Kidney capillary endothelial cell (primary cell): ENCODE measurements at places on chromosomes 7 and 10.

GRCh38 chr7:66627151-66627681, 1.5 kb upstream of the KCTD7 start:
- DNase-seq = no peak

DNA sequence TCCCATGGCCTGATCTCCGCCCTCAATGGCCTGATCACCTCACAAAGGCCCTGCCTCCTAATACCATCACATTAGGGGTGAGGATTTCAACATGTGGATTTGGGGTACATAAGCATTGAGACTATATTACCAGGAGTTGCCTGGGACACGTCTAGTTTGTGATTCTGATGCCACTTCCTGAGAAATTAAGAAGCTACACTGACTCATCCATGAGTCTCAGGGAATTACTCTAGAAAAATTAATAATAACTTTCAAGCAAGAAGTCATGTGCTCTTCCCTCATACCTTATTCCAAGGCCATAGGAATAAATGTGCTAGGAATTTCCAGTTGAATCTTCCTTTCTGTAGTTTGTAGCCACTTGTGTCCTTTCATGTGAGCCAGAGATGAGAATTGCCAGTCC, 519.3 kb upstream of the MKI67 start:
- no peak for DNase-seq

DNA sequence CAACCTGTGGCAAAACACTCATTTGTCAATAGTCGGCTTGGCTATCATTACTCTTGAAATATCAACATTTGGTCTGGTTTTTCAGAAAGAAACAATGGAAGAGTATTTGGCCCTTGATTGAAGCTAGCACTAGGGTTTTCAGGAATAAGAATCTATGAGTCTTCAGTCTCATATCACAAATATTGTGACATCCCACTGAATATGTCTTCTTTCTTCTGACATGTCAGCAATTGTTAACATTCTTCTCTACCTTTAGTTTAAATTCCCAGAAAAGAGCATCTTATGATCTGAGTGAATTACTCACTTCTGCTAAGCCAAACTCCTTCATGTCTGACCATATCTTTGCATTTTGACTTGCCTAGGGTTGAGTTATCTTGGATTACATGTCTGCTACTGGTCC, 435.2 kb upstream of the SEMA3D start:
- no peak for DNase-seq

DNA sequence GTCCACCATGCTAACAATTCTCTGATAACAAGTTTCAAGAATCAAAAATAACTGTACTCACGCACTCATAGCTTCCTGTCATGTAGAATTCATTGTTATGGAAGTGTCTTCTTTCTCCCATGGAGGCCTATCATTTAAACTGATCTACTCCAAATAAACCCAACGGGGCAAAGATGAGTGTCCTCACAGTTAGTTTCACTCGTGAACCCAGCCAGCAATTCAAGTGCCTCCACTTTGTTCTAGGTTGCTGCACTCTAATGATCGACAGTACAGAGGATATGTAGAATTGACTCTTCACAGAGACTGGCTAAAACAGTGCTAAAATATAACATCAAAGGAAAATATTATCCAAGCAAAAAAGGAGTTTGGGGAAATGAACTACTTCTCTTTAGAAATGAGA, 111.4 kb downstream of the LRRN3 start:
- DNase-seq = no peak

- peak; percentile 39 for DNase-seq
These were observed 81.8 kb downstream of the PTPN20 start for GRCh38 chr10:46992803-46993561.
